HAP-1 (cell line): ENCODE measurements at places on chromosomes 3 and 15.

DNA sequence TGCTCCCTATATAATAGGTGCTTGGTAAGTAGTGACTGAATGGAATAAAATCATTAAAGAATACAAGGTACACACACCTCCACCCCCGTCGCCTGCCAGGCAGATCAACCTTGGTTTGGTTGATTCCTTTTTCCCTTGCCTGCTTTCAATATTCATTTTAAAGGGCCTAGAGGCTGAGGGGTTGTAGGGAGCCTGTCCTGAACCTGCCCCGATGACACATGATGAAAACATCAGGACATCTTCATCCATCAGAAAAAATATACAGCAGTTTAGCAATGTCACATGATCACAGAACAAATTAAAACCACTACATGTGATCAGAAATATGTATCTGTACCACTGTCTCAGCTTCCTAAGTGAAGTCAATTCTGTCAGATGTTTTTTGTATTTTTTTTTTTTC lies 588.9 kb downstream of the FOXP1 start:
- no peak for DNase-seq

DNA sequence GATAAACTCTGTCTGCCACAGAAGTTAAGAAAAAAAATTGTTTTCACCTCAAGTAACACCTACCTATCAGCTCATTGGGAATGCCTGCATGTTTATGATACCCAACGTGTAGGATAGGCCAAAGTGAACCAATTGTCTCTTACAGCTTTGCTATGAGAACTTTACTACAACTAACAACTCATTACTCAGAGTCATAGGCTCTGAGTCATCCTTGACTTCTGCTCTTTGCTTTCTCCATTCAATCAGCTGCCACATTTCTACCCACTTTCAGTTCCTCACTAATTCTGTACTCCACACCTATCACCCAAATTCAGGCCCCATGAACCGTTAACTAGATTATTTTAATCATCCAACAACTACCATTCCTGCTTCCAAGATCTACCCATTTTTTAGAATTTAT lies 843.9 kb downstream of the TUSC7 start:
- no peak for DNase-seq

DNA sequence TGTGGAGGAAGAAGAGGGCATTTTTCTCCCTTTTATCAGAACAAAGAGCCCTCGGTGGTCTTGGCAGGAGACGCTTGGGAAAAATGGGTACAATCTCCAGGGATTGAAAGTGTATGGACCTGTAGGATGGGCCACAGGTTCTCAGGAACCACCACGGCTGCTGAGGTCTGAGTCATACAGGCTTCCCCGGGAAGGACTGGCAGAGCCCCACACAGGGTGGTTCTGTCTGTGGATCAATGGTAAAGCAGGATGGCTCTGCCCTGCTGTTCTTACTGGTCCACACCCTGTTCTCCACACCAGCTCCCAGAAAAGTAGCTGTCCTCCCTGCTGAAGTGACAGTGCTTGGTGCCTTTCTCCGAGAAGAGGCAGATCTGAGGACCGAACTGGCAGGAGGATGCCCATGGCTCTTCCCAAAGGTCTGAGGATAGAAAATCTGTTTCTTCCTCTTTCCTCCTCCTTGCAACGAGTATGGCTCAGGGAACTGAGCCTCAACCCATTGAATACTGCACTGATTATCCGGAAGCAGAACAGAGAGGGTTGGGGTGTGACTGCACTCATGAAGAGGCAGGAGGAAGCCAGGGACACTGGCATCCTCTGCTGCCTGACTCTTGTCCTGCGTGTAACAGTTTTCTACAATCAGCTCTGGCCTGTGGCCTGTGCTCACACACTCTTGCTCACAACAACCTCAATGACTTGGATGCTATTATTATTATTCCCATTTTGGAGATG lies 39.0 kb downstream of the KIF9 start:
- DNase-seq, result no peak

DNA sequence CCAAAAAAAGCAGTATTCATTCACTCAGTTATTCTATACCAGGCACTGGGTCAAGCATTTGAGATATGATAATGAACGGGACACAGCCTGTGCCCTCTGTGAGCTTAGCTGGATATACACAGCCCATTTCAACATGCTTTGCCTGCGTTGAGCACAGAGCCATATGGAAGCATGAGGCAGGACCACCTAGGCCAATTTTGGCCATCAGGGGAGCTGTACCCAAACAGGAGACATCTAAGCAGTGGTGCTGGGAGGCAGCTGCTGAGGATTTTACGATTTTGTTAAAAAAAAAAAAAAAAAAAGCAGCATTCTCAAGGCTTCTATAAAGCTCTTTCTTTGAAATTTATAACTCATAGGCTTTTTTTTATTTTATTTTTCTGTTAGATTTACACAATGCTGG lies 87.2 kb upstream of the SLC2A2 start:
- peak; percentile 13 for DNase-seq

- DNase-seq, result no peak
Observed at GRCh38 chr3:192931825-192932224, 14.2 kb upstream of the MB21D2 start.

GRCh38 chr15:68301301-68301700 lies 23.8 kb downstream of the FEM1B start:
- DNase-seq, result no peak

- DNase-seq, result no peak
Observed at GRCh38 chr3:189646853-189647542, 15.8 kb downstream of the TP63 start.

DNA sequence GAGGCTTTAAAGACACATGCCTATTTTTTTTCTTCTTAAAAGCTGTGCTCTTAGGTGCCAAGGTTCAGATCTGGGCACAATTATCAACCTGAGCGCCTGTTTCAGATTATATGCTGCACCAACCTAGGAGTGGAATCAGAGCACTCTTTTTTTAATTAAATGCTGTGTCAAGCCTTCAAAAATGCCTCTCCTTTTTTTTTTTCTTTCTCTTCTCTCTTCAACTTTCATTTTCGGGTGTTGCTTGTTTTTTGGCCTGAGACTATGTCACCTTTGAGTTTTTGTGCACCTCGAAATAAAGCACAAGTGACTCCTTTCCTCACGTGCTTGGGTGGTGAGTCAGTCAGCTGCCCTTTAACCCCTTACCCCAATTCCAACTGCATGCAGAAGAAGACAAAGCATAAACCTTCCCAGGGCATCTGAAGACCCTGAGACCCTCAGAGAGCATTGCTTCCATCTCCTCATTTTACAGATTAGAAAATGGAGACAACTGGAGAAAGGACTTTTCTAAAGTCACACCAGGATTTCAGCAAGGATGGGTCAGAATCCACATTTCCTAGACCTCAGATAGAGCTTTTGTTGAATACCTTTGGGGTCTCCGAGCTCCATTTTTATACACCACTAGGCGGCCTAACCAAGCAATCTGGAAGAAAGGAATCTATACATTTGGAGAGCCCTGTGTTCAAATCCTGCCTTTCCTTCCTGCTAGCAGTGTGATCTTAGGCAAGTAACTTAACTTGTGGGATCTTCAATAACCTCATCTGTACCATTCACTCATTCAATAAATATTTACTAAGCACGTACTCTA lies 631 bp upstream of the PRICKLE2 start:
- no peak for DNase-seq
